ENCODE measurements at places on chromosomes 4 and X.

GRCh38 chr4:36489798-36490197 lies 208.4 kb downstream of the DTHD1 start:
- no peak for DNase-seq

- no peak for DNase-seq
Measured at GRCh38 chr4:7769396-7770223, 170.1 kb downstream of the AFAP1 start.

DNA sequence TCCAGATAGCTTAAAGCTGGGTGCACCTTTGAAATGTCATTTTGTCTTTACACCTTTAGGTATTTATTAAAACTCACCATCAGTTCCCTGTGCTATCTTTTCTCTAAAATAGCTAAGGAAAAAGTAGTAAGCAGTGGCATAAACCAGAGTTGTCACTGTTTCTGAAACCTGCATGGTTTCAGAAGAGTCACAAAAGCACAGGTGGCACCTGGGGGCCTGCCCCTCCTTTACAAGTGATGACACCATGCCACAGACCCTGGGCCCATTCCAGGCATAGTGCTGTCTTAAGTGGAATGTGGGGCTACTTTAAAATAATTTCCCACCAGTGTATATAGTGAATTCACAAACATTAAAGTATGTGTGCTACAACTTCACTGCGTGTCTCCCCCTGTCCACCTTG lies 47.8 kb downstream of the DCUN1D4 start:
- no peak for DNase-seq

- DNase-seq: no peak
Measured at GRCh38 chr4:40099010-40099409, 42.4 kb downstream of the N4BP2 start.

GRCh38 chr4:36835246-36835645 lies 409.3 kb upstream of the NWD2 start:
- no peak for DNase-seq

DNA sequence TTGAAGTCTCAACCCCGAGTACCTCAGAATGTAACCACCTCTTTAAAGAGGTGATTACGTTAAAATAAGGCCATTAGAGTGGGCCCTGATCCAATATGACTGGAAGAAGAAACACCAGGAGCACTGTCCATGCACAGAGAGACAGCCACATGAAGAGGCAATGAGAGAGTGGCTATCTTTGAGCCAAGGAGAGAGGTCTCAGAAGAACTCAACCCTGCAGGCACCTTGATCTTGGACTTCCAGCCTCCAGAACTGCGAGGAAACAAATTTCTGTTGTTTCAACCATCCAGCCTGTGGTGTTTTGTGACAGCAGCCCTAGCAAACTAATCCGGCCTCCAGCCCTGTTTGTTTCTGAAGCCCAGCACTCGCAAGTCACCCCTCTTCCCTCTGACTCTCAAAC lies 46.3 kb upstream of the ADGRG2 start:
- no peak for DNase-seq

DNA sequence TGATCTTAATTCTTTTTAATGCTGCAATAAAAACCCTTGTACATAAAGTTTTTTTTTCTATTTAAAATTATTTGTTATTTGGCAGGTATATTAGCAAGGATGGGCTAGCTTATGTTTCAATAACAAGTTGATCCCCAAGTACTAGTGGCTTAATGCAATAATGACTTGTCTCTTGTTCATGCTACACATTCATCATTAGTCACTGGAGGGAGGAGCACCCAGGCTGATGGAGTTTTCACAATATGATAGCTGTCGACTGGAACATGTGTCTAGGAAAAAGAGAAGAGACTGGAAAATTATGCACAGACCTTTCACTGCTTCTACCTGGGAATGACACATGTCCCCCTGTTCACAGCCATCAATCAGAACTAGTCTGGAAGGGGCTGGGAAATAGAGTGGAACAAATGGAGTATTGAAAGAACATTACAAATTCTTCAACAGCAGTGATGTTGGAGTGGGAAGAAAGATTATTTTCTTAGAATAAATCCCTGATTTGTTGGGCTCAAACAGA lies 387.9 kb upstream of the RPS6KA3 start:
- DNase-seq: no peak

GRCh38 chrX:122945328-122945727 lies 238.8 kb upstream of the GRIA3 start:
- DNase-seq: no peak

- DNase-seq: no peak
Measured at GRCh38 chr4:102791318-102791835, 30.6 kb upstream of the MANBA start.

Data from hematopoietic multipotent progenitor cell treated with erythropoietin and hydrocortisone succinate and interleukin-3 and kit ligand, for 6 days (in vitro differentiated cells).